ENCODE measurements at places on chromosomes 7 and 10. TPM values are rescaled to one million over a fixed set of nuclear protein-coding genes. Genes with fewer than 3 reads are reported as not detected.

Gene ANKRD1
- not detected for total RNA-seq

Gene PRRT4
- 0.24 TPM for total RNA-seq

Gene PVRIG
- not detected for total RNA-seq

Gene EVX1
- not detected for total RNA-seq

Gene TMEM196
- total RNA-seq, result not detected

Gene TPK1
- 1.3 TPM for total RNA-seq

Gene SPDYE2
- not detected for total RNA-seq

Gene ZNF365
- total RNA-seq, result 13.0 TPM

Gene SVOPL
- total RNA-seq, result under 0.01 TPM

Gene GPR22
- not detected for total RNA-seq

Gene SFTPD
- total RNA-seq, result not detected

Gene DNAJC1
- 51.8 TPM for total RNA-seq

Gene SSBP1
- 163 TPM for total RNA-seq

Gene FBXO24
- total RNA-seq, result 0.17 TPM

Gene CCDC3
- total RNA-seq, result 7.7 TPM

Gene GDF2
- total RNA-seq, result not detected

Gene WEE2
- not detected for total RNA-seq

Gene ARHGAP12
- 26.0 TPM for total RNA-seq

Gene PNLIPRP3
- total RNA-seq, result 98.2 TPM

Gene SPDYE9
- total RNA-seq, result not detected

Gene UTF1
- not detected for total RNA-seq

Gene CYP2C9
- not detected for total RNA-seq
